ENCODE measurements at places on chromosomes 1 and 21.

GRCh38 chr1:87572891-87573290, 244.2 kb downstream of the LMO4 start:
- DNase-seq: no peak

DNA sequence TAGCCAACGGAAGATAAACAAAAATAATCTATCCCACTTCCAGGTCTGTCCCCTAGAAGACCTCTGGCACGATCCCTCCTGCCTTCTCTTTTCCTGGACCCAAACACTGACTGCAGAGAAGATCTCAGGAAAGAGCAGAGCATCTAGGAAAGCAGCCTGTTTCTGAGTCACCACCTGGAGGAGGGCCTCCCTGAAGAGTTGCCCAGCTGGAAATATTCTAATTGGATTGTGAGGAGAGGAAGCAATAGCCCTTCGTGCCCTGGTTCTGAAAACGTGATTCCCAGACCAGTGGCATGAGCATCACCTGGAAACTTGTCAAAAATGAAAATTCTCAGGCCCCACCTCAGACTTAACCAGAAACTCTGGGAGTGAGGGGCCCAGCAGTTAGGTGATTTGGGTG, 411.1 kb downstream of the SETD4 start:
- DNase-seq: no peak

DNA sequence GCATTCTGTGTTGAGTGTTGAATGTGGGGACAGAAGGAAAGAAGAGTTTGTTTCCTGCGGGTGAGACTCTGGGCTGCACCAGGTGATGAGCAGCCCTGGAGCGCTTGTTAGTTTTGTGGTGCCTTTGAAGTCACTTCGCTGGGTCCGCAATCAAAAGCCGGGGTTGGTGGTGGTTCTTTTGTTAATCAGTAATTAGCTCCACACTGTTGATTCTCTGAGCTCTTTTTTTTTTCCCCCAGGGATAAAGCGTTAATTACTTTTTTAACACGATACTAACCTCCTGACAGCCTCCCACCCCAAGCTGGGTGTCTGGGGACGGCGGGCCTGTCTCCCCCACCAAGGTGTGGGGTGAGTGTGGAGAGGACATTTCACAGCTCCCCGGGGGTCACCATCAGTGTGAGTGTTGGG, 56.6 kb downstream of the AGPAT3 start:
- DNase-seq: peak; percentile 34

DNA sequence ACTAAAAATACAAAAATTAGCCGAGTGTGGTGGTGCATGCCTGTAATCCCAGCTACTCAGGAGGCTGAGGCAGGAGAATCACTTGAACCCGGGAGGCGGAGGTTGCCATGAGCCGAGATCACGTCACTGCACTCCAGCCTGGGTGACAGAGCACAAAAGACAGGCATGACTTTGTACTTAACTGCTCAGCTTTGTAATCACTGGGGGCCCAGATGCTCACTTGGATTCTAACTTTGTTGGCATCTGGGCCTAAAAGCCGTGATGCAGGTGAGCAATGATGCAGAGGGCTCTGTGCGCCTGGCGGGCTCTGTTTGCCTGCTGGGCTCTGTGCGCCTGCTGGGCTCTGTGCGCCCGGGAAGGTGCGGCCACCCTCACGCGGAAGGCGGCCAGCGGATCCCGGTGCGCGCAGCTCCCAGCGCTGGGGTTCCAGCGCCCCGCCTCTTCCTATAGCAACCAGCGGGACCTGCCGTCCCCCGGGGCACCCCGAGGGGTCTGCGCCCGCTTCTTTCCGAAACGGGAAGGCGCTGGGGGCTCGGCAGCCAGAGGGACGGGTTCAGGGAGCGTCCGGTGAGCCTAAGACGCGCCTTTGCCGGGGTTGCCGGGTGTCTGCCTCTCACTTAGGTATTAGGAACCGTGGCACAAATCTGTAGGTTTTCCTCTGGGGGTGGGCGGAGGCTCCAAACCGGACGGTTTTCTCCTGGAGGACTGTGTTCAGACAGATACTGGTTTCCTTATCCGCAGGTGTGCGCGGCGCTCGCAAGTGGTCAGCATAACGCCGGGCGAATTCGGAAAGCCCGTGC, 31.7 kb downstream of the PRMT2 start:
- DNase-seq: peak; percentile 13

GRCh38 chr1:231630558-231631205, 4.1 kb downstream of the DISC1 start:
- DNase-seq: no peak

DNA sequence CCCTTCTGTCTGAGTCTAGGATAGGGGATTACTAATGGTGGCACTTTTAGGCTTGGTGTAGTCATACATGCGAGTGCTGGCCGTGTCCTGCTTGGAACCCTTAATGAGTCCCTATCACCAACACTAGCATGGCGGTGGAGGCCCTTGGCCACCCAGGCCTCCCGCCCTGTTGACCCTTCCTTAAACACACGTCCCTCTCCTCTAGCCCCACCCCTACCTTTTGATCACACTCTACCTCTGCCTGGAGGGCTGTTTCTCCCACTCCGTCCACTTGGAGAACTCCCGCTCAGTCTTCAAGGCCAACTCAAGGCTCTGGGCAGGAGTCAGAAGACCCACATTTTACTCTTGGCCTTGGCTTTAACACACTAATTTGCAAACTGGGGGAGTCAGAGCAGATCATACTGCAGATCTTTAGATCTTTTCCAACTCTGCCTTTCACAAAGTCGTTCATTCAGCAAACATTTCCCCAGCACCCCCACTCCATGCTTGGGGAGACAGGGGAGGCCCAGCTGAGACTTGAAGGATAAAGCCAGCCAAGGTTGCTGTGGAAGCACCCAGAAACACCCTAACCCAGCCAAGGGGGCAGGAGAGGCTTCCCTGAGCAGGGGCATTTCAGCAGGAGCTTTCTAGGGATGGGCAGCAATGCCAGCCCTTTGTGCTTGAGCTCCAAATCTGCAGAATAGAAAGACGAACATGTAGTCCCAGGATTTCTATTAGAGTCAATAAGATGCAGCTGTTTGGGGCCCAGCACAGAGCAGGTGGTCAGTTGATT, 1.9 kb downstream of the PODN start:
- DNase-seq: no peak

GRCh38 chr21:38649120-38649519, 150.8 kb upstream of the ERG start:
- DNase-seq: peak; percentile 23

DNA sequence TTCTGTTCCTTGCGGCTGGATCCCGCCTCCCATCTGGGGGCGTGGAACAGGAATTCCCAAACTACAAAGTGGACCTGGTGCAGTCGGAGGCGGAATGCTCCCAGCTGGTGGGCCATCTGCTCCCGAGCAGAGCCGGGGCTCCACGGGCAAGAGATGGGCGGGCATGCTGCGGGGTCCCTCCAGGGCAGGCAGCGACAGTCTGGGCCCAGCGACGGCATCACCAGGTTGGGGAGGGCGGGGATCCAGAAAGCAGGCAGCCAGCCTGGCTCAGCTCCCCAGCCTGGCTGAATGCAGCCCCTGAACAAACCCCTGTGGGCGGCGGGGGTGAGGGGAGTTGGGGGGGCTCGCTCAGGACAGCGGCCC, 3.6 kb downstream of the MEGF6 start:
- no peak for DNase-seq

GRCh38 chr1:27005648-27006496, 6.8 kb downstream of the TENT5B start:
- DNase-seq: no peak

- peak; percentile 81 for DNase-seq
These were observed 1.1 kb upstream of the SMG7 start for GRCh38 chr1:183470961-183471742.

- DNase-seq: no peak
These were observed 82.8 kb downstream of the DISP3 start for GRCh38 chr1:11561740-11562139.

DNA sequence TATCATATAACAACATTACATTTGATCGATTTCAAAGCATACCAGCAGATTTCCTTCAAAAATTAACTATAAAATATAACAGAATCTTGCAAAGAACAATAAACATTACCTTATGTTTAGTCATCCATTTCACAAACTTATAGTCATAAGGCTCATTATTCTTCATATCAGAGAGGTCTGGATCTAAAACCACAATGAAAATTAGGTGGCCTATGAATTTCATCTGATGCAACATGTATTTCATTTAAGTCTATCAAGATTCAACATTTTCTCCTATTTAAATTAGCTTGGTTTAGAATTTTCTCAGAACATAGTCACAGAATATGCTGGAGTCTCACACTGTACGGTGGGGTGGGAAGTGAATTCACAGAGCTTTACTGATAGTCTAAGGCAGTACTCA, 49.2 kb downstream of the KYAT3 start:
- DNase-seq: no peak

- DNase-seq: no peak
These were observed 87.9 kb upstream of the HMCN1 start for GRCh38 chr1:185646202-185646683.
